Mesenchymal stem cell (in vitro differentiated cells and primary cell): ENCODE measurements at places on chromosomes 1 and 21.

DNA sequence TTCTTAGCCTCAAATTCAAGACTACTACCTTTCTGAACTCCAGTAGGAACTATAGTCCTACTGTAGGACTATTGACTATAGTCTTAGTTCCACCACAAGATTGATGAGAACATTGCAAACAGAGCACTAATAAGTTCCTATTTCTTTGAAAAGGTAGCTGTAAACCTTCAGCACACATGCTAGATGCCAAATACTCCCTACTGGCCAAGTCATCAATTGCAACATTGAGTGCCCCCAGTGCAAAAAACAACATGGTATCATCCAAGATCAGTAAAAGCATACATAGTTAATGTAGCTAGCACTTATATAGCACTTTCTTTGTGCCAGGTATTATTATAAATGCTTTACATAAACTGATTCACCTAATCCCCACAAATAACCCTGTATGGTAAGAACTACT lies 99.8 kb downstream of the MRPL39 start:
- H3K27ac ChIP-seq, result no peak overlapping the region
- no peaks in the 10 kb centered on the region for H3K27me3 ChIP-seq
- DNase-seq, result no peak

DNA sequence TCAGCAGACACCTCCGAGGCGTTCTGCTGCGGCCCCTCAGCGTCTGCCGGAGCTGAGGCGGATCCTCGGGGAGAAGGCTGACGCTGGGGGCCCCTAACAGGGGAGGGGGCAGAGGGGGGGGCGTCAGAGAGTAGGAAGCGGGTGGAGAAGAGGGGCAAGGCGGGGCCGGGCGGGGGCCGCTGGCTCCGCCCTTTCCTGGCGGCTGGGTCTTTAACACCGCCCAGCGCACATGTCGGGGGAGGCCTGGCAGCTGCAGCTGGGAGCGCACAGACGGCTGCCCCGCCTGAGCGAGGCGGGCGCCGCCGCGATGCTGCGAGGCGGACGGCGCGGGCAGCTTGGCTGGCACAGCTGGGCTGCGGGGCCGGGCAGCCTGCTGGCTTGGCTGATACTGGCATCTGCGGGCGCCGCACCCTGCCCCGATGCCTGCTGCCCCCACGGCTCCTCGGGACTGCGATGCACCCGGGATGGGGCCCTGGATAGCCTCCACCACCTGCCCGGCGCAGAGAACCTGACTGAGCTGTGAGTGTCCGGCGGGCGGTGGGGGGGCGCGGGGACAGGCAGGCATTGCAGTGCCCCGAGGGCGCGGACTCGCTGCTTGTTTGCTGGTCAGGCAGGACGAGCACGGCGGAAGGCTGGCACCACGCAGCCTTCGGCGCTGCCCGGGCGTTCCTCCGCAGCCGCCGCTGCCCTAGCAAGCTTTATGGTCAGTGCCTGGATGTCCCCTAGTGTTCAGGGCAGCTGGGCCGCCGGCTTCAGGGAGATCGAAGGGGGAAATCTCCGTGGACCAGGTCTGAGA lies at the start of gene NTRK1:
TSS of gene NTRK1 (plus strand) at position 238 of the 796 bp plus-strand sequence. CDS start at position 308, 70 bp downstream.
- DNase-seq, result peak; percentile 27
- H3K27me3 ChIP-seq, result peaks cover 93% of the 10 kb centered on the region
- no peaks in the 10 kb centered on the region for H3K36me3 ChIP-seq
- peak within 1 kb of the TSS; percentile 77 for H3K4me3 ChIP-seq

GRCh38 chr1:42835422-42835821 lies 11.0 kb upstream of the ZNF691 start:
- H3K4me1 ChIP-seq, result no peaks in the 10 kb centered on the region
- peaks cover 18% of the 10 kb centered on the region for H3K36me3 ChIP-seq
- H3K27ac ChIP-seq, result no peak overlapping the region
- no peak for DNase-seq
- H3K4me3 ChIP-seq, result no peak overlapping the region

- no peaks in the 10 kb centered on the region for H3K27me3 ChIP-seq
- H3K4me3 ChIP-seq, result peak overlapping the region; percentile 16
- peaks cover 6% of the 10 kb centered on the region for H3K4me1 ChIP-seq
- peak; percentile 66 for DNase-seq
- peak overlapping the region; percentile 65 for H3K27ac ChIP-seq
- no peaks in the 10 kb centered on the region for H3K36me3 ChIP-seq
These were observed 161.7 kb downstream of the FCRL5 start for GRCh38 chr1:157390651-157391050.

- H3K4me1 ChIP-seq, result no peaks in the 10 kb centered on the region
- no peak overlapping the region for H3K4me3 ChIP-seq
- no peak overlapping the region for H3K27ac ChIP-seq
- DNase-seq, result no peak
These were observed 353.2 kb downstream of the PTBP2 start for GRCh38 chr1:97074771-97075170.

DNA sequence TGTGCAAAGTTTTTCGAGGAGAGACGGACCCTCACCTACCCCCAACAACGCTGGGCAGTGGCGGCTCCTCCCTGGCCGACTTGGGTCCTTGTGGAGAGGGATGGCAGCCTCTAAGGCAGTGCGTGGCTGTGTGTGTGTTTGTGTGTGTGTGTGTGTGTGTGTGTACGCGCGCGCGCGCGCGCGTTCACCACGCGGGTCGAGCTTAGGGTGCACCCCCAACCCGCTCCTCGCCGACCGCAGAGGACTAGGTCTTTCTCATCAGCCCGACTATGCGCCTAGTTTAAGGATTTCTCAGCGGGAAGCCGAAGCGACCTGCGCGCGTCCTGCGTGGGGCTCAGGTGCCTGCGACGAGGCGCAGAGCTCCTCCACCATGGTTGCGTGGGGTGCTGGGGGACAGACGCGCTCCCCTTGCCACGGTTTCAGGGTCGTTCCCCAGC lies 940 bp downstream of the SOX13 start:
- H3K27ac ChIP-seq, result no peak overlapping the region
- peak; percentile 59 for DNase-seq
- peak overlapping the region; percentile 95 for H3K4me3 ChIP-seq
- H3K36me3 ChIP-seq, result no peaks in the 10 kb centered on the region

GRCh38 chr1:11059155-11059967 lies 457 bp downstream of the SRM start:
- H3K27me3 ChIP-seq, result no peaks in the 10 kb centered on the region
- peak; percentile 22 for DNase-seq
- H3K4me1 ChIP-seq, result peaks cover 14% of the 10 kb centered on the region
- H3K36me3 ChIP-seq, result peaks cover 62% of the 10 kb centered on the region
- no peak overlapping the region for H3K27ac ChIP-seq
- H3K4me3 ChIP-seq, result peak overlapping the region; percentile 97

DNA sequence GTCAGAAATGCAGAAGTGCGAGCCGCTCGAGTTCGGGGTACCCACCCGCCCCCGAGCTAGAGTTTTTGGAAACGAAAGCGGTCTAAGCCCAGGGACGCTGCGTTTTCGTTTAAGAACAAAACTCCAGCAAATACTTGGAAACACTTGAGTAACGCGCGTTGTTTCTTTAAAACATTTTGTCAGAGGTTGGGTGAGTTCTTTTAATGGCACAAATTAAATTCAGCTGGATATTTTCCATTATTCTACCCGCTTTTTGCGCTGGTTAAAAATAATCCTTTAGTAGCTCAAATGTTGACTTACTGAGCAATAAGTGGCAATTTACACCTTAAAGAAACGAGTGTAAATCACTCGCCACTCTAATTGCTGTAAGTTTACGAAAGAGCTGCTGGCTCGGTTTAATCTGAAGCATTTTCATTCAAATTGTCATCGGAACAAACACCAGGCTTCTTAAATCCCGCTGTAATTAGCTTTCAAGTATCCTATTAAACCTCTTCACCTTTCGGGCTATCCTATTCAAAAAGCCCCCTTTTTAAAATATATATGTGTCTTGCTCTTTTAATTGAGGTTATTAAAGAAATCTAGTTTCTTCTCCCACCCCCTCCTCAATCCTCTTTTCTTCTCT lies 1.5 kb downstream of the LHX8 start:
- H3K27ac ChIP-seq, result no peak overlapping the region
- H3K4me3 ChIP-seq, result peak overlapping the region; percentile 73
- DNase-seq, result peak; percentile 34
- no peaks in the 10 kb centered on the region for H3K36me3 ChIP-seq
- peaks cover 23% of the 10 kb centered on the region for H3K4me1 ChIP-seq
- H3K27me3 ChIP-seq, result peaks cover 75% of the 10 kb centered on the region

DNA sequence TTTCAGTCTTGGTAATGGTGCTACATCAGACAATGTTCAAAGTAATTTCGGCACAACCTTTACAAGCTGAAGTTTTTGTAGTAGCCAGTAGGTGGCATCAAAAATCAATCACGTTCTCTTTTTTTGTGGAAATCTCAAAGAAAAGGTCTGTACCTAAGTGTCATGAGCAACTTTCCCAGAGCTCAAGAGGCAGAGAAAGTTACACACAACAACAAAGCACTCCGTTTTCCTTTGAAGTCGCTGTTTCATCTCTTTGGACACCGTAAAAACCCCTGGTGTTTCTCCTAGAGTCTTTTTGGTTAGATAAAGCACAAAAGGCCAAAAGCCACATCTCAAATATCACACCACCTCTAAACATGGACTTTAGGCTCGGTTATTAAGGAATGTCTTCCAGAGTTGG lies 131.6 kb downstream of the LHX8 start:
- H3K27ac ChIP-seq, result no peak overlapping the region
- no peaks in the 10 kb centered on the region for H3K27me3 ChIP-seq
- H3K36me3 ChIP-seq, result no peaks in the 10 kb centered on the region
- H3K4me3 ChIP-seq, result no peak overlapping the region
- DNase-seq, result peak; percentile 42

- no peak overlapping the region for H3K27ac ChIP-seq
- H3K36me3 ChIP-seq, result no peaks in the 10 kb centered on the region
- H3K4me3 ChIP-seq, result no peak overlapping the region
- peak; percentile 3 for DNase-seq
- peaks cover 42% of the 10 kb centered on the region for H3K27me3 ChIP-seq
These were observed 84.7 kb downstream of the DISP3 start for GRCh38 chr1:11563560-11564069.

DNA sequence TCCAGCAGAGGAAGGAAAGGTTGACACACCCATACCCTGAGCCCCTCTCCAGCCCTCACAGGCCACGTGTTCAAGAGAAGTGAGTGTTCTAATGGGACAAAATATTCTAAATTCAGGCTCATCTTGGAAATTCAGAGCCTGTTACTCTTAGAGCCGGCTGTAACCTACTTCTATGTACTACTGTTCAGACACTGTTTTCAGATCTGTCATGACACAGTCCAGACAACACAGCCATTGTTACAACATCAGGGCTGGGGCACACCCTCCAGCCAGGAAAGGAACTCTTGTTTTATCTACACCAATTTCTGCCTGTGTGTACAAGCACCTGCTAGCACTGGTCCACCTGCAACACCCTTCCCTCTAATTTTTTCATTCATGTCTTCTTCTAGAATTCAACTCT lies 145.4 kb upstream of the C8B start:
- H3K4me1 ChIP-seq, result no peaks in the 10 kb centered on the region
- DNase-seq, result no peak
- H3K27ac ChIP-seq, result no peak overlapping the region
- no peak overlapping the region for H3K4me3 ChIP-seq
- H3K27me3 ChIP-seq, result no peaks in the 10 kb centered on the region

DNA sequence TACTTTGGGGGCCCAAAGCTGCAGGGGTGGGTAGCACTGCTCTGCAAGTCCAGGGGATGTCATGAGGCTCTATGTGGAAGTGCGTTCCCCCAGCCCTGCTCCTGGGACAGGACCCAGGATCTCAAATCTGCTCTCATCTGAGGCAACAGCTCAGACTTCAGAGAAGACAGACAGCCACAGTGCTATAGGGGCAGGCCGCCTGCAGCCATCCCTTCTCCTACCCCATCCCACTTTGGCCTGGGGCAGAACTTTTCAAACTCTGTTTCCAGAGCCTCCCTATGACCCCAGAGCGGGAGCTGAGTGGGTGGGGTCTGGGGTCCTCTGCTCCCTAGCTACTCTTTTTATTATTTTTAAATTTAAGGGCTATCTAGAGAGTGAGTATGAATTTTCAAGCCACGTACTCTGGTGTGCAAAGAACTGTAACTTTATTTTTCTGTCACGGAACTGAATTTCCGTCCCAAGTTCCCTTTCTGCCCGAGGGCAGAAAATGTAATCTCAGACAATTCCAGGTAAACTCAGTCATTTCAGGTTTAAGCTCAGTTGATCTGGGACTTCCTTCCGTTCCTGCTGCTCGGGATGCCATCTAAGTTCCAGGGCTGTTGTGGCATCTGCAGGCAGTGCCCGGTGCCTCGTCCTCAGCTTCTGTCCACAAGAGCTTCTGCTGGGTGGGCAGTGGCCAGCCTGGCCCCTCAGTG lies 98.3 kb downstream of the ACTL8 start:
- no peak for DNase-seq
- H3K27ac ChIP-seq, result no peak overlapping the region
- H3K4me1 ChIP-seq, result no peaks in the 10 kb centered on the region
- H3K4me3 ChIP-seq, result no peak overlapping the region

DNA sequence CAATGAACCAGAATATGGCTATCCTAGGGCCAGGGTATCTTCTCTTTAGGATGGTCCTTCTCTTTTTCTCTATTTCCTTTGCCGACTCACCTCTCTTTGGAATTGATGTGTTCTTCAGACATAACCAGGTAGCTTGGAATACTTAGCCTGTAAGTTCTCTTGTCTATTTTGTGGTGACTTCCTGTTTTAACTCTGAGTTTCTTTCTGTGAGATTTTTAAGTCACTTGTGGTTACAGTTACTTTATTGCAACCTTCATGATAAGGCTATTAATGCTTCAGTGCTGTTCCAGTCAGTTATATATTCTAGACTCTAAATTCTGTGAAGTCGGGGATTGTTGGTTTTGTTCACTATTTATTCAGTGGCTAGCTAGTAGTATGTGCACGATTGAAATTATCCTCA lies 46.2 kb downstream of the DISP1 start:
- H3K4me3 ChIP-seq, result no peak overlapping the region
- H3K4me1 ChIP-seq, result no peaks in the 10 kb centered on the region
- no peak for DNase-seq
- H3K36me3 ChIP-seq, result no peaks in the 10 kb centered on the region
- no peaks in the 10 kb centered on the region for H3K27me3 ChIP-seq

GRCh38 chr1:117501281-117501680 lies 104.6 kb upstream of the TENT5C start:
- no peak overlapping the region for H3K4me3 ChIP-seq
- no peaks in the 10 kb centered on the region for H3K27me3 ChIP-seq
- H3K4me1 ChIP-seq, result no peaks in the 10 kb centered on the region
- H3K27ac ChIP-seq, result peak overlapping the region; percentile 38
- no peaks in the 10 kb centered on the region for H3K36me3 ChIP-seq

DNA sequence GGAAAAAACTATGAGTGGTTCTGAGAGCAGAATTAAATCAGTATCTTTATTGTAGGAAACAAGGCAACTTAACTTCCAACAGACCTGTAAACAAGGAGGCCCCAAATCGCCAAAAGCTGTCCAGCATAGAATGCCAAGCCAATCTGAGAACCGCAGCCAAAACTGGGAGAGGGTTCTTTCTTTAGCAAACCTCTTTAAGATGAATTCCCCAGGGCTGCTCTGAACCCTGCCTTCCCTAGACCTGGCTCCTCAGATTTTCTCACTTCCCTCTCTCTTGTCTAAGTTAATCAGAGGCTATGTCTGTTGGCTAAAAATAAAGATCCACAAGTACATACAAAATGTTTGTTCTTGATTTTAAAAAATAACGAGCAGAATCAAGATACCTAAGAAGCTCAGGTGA lies 141.4 kb downstream of the SMYD3 start:
- H3K27me3 ChIP-seq, result no peaks in the 10 kb centered on the region
- DNase-seq, result no peak
- no peaks in the 10 kb centered on the region for H3K4me1 ChIP-seq
- no peak overlapping the region for H3K4me3 ChIP-seq
- no peaks in the 10 kb centered on the region for H3K36me3 ChIP-seq

GRCh38 chr1:178243890-178244289 lies 150.0 kb downstream of the RASAL2 start:
- H3K4me1 ChIP-seq, result no peaks in the 10 kb centered on the region
- no peaks in the 10 kb centered on the region for H3K27me3 ChIP-seq
- H3K27ac ChIP-seq, result no peak overlapping the region
- DNase-seq, result no peak
- no peaks in the 10 kb centered on the region for H3K36me3 ChIP-seq
- no peak overlapping the region for H3K4me3 ChIP-seq
